Cardiac atrium fibroblast (primary cell): ENCODE measurements at places on chromosomes 11 and 22. TPM values are rescaled to one million over a fixed set of nuclear protein-coding genes. Genes with fewer than 3 reads are reported as not detected.

Gene IGLL1
- total RNA-seq = not detected in 2 replicates

Gene KCNJ11
- not detected in 2 replicates for total RNA-seq

Gene OVOL1
- not detected in 2 replicates for total RNA-seq

Gene ART1
- not detected in 2 replicates for total RNA-seq

Gene MS4A4A
- total RNA-seq = not detected in 2 replicates

Gene UBTFL1
- not detected in 2 replicates for total RNA-seq

Gene TRIM51
- not detected in 2 replicates for total RNA-seq

Gene ARFGAP3
- 50.9 and 68.0 TPM in 2 replicates for total RNA-seq

Gene GGTLC2
- not detected in 2 replicates for total RNA-seq

Gene ZC3H7B
- total RNA-seq = 41.9 and 60.9 TPM in 2 replicates

Gene TBX1
- total RNA-seq = 0.18 TPM in 1 of 2 replicates, not detected in the other

Gene TMEM132A
- 17.9 and 77.4 TPM in 2 replicates for total RNA-seq

Gene EIF4ENIF1
- total RNA-seq = 4.9 and 8.7 TPM in 2 replicates
